Activated T-helper 9 cell treated with anti-CD3 and anti-CD28 coated beads, Interleukin-2, amount 50 U/mL, for 16 hours (primary cell): ENCODE measurements at places on chromosomes 4 and X.

- no peak for DNase-seq
Measured at GRCh38 chr4:114519368-114519767, 79.2 kb upstream of the UGT8 start.

GRCh38 chrX:43836435-43837184, 45.6 kb downstream of the MAOB start:
- DNase-seq: no peak

DNA sequence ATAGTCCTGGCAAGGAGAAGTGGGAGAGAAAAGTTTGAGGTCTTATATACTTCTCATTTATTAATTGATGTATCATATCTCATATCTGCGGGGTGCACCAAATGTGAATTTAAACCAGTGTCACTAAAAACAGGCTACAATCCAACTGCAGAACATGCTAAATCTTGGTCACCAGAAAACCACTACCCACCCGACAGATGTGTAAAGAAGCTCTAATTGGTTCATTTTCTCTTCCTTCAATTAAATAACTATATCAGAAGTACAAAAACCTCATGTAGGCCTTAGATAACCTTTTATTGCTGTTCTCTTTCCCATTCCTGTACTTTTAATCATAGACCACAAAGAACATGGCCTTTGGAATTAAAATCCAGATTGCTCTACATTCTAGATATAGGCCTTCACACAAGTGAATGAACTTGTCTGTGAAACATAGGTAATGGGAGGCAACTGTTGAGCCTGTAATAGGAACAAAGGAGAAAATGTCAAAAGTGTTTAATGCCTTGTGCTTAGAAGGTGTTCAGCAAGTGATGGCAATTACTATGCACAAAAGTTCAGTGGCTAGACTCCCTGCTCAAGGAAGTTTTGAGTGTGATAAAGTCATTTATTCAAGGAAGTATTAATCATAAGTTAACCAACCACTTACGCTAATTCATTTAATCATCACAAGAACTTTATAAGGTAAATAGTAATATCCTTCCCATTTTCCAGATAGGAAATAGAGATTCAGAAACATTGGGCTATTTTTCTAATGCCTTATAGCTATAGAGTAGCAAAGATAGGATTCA, 425.6 kb downstream of the INPP4B start:
- DNase-seq: no peak

DNA sequence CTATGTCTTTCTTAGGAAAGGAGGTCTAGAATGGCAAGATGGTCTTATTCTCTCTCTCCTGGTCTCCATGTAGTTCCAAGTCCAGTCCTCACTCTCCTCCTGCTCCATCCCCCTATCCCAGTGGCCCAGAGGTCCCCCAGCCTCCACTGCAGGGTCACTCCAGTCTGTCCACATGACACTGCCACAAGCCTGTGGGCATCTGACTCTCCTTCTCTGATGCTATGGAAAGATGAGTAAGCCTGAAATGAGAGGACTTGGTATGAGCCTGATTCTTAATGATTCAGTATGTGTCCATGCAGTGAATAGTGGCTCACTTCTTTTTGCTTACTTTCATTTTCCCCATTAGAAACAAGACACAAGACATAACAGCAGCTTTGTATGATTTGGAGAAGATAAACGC, 516.8 kb upstream of the ADGRL3 start:
- DNase-seq: no peak

- no peak for DNase-seq
Measured at GRCh38 chrX:50081282-50081889, 119.4 kb downstream of the AKAP4 start.

- DNase-seq: no peak
Measured at GRCh38 chr4:10240691-10241090, 124.1 kb upstream of the WDR1 start.

- DNase-seq: no peak
Measured at GRCh38 chrX:1153940-1154339, 58.5 kb downstream of the CRLF2 start.

DNA sequence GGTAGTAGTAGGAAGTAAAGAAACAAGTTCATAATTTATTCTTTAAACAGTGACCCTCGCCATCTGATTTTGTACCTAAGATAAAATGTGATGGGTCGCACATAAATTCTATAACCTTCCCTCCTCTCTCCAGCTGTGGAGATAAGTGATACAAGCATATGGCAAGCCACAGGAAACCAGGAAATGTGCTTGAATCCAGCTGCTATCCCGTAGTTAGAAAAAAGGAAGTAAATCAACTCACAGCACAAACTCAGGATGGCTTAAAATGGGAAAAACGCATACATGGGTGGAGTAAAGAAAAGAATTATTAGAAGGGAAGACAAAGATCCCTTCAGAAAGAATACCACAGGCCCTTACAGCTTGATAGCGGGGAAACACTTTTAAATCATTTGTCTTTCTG, 78.2 kb downstream of the ZNF827 start:
- DNase-seq: no peak

DNA sequence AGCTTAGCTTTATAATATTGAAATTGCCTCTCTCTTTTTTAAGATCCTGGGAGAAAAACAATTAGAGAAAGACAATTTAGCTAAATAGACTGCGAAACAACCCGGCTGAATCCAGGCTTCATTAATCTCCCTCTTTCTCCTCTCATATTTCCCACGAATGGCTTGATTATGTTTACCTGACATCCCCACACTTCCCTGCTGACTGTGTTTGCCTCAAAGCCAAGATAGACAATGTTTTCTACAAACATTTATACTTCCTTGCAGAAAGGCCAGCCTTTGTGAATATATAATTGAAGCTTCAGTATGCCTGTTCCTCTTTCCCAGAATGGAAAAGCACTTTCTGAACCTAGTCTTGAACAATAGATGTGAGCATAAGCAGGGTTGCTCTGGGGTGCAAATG, 566.8 kb downstream of the PDHA2 start:
- DNase-seq: no peak
